IPS DF 6.9 (cell line): ENCODE measurements at places on chromosomes 16 and 17.

DNA sequence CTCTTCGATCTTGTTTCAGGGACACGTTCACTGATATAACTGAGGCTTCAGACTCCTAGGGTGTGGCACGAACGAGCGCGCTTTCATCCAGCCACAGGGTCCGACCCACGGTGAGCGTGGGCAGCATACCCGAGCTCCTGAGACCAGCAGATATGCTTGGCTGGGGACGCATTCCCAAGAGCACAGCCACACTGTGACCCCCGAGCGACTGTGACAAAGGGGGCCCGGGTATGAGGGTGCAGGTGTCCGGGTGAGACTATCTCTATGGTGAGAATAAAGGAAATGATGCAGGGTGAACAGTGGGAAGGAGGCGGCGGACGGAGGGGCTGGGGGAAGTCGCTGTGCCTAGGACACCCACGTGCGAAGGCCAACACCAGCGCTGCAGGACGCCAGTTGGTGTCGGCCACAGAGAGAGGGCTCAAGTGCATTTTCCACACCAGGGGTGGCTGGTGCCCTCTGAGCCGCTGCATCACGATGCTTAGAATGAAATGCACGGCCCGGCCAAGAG is 17.6 kb downstream of the RPH3AL start:
- DNase-seq, result no peak

DNA sequence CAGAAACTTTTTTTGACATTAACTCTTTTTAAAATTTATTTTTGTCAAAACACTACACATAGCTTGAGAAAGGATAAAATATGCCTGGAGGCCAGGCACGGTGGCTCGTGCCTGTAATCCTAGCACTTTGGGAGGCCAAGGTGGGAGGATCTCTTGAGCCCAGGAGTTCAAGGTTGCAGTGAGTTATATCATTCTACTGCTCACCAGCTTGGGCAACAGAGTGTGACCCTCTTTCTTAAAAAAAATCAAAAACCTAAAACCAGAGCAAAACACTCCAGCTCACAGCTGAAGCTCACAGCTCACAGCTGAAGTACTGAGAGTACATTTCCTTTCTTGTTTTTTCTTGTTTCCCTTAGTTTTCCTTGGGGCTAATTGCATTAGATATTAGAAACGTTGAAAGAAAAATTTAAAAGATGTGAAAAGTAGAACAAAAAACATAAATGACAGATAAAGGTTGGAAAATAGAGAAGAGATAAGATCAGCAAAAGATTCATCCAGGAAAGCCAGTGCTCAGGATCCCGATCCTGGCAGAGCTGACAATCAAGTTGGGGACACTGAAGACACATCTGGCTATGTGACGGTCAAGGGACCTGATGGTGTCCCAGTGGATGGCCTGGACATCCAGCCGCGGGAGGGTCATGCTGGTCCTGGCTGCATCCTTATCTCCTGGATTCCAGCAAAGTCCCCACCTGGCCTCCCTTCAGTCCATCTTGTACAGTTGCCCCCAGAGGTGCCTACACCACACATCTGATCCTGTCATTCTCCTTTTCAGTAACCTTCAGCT is 9.8 kb downstream of the CHST6 start:
- no peak for DNase-seq

DNA sequence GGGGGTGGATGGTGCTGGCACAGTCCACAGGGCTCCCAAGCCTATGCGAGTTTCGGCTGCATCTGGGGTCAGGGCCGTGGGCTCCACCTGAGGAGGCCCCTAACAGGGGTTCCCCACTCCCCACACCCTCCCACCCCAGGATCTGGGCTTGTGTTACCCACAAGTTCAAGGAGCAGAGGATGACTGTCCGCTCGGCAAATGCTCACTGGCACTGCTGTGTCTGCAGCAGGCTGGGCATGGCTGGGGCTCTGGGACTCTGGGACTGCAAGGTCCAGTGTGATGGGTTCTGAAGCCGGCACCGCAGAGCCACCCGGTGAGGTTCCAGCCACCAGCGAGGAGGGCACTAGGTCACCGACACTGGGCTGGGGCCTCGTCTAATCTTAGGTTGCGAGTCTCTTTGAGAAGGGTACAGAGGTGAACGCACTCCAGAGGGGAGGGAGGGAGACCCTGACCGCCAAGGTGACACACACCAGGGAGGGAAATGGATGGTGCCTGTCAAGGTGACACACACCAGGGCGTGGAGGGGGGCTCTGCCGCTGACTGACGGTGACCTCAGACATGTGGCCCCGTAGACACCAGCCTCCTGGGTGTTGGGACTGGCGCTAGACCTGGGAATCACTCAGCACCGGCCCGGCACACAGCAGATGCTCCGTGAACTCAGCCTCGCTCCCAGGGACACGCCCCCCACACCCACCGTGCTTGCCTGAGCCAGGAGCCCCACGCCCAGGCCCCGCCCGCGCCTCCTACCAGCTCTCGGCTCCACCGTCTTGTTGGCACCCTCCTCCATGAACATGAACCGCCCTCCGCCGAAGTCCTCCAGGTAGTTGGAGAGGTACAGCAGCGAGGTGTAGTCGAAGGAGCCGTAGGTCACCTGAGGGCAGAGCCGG is 20.5 kb upstream of the HEXD start:
- no peak for DNase-seq

DNA sequence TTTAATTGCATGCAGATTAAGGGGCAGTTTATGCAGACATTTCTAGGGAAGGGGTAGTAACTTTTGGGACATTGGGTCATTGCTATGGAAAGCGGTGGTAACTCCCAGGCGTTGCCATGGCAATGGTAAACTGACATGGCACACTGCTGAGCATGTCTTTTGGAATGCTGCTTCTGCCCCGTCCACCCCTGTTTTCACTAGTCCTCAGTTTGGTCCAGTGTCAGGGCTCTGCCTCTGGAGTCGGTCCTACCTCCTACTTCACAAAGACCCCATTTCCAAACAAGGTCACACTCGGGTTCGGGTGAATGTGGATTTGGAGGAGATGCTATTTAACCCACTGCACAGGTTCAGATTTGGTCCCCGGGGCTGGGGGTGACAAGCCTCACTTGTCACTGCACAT is 2.9 kb downstream of the IL34 start:
- DNase-seq, result no peak

DNA sequence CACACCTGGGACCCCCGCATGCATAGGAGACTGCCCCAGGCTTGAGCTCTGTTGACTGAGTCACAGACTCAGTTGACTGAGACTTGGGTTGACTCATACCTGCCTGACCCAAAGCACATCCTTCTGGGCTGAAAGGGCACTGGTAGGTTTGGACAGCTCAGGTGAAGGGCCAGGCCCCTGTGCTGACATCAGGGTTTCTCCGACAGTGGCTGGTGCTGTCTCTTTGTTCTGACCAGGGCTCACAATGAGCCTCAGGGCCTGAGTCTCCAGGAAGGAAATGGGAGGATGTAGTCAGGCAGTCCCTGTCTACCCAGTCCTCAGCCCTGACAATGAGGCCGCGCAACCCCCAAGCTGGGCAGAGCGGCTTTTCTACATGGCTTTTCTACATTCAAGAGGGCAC is 6.5 kb downstream of the SPNS2 start:
- no peak for DNase-seq

DNA sequence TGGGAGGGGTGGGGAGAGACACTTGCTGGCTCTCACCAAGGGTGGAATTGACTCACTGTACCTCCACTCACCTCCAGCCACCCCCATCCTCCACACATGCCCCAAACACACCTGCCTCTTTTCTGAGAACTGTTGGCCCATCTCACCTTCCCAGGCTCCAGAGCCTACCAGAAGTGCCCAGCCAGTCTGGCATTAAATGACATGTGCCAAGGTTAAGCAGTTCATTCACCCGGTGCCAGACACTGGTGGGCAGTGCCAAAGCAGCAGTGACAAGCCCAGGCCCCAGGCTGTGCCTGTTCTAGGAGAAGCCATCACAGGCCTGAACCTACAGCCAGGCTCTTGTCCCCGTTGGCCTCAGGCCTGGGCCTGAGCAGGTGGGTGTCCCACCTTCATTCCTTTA is 11.2 kb downstream of the MVP start:
- DNase-seq, result no peak

DNA sequence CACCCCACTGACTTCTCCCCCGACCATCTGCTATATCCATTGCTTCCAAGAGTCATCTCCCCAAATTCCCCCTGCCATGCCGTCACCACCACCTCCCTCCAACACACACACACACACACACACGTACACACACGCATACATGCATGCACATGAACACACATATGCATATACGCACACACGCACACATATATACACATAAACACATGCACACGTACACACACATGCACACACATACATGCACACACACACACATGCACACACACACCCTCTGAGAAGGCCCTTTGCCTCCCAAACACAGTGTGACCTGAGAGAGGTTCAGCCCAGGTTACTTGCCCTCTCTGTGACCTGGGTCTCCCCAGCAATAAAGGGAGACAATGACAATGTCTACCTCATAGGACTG is 95.1 kb downstream of the ZNF423 start:
- no peak for DNase-seq

- no peak for DNase-seq
These were observed 1.1 kb downstream of the MAPK3 start for GRCh38 chr16:30121741-30122571.

- peak; percentile 43 for DNase-seq
These were observed 62.2 kb downstream of the UTP18 start for GRCh38 chr17:51322390-51323029.

DNA sequence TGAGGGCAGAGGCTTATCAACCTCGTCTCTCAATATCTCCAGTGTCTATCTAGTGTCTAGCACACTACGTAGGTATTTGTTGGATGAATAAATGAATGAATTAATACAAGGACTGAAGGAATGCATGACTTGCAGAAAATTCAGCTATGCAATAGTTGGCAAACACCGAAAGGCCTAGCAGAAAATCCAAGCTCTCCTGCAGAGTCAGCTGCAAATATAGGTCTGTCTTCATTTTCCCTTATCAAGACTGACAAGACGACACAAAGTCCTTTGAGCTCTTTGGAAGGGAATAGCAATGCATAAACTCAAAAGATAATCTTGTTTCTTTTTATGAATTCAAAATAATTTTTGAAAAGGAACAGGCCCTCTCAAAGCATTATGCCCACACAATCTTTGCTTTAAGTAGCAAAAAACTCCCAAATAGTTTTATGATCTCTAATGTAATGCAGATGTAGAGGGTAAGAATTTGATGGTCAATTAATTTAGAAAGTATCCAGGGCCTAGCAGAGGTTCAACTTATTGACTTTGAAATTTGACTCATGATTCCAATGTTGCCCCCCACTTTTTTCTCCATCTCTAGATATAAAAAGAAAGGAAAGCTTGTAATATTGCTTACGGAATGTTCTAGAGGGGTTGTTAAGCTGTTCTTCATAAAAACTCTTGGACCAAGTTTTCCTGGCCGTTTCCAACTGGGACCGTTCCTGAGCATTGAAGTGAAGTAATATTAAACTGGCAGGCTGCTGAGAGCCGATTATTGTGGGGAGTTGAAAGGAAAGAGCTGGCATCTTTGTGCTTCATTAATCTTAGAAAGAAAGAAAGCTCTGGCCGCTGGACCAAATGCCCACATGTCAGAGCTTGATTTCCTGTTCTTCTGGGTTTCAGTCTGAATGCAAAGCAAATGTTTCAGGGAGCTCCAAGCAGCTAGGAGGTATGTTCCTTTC is 227.3 kb downstream of the HS3ST3A1 start:
- no peak for DNase-seq

DNA sequence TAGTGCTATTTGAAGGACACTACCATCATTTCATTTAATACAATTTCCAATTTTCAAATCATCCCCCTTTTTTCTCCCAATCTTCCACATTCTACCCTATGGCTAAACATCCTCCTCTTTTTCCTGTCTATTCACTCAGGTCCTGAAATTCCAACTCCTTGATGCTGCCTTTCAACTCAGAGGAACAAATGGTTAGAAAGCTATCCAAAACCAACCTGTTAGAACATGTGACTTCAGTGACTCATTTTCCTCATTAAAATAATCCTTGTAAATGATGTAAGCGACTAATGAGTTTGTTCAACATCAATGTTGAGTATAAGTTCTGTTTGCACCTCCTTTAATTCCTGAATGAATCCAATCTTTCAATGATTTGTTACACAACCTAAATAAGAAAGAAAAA is 5.5 kb downstream of the PSMD12 start:
- no peak for DNase-seq

DNA sequence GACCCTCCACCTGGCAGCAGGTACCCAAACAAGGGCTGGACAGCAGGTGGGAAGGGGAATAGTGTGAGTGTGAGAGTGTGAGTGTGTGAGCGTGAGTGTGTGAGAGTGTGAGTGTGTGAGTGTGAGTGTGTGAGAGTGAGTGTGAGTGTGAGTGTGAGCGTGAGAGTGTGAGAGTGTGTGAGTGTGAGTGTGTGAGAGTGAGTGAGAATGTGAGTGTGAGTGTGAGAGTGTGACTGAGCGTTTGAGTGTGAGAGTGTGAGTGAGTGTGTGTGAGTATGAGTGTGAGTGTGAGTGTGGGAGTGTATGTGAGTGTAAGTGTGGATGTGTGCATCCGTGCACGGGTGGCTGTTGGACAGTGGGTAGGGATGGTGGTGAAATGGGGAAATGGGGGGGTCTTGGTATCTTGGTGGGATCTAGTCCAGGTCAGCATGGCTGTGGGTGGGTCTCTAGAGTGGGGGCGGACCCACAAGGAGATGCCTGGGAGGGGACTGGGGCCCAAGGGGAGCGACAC is 408 bp downstream of the ADGRG1 start:
- DNase-seq, result no peak

DNA sequence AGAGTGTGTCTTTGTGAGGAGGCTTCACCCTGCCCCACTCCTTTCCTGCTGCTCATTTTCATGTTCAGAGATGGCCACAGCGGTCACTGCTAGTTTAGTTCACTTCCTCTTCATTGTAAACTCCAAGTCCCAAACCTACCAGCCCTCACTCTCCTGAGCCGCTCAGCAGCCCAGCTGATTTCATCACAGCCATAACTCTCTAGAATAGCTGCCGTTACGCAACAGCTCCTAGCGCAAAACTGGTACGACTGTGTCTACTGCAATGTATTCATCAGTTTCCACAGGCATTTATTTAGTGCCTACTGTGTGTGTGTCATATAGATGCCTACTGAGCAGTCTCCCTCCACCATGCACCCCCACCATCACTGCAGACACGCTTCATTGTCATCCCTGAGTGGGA is 233.5 kb upstream of the RPL38 start:
- DNase-seq, result no peak

DNA sequence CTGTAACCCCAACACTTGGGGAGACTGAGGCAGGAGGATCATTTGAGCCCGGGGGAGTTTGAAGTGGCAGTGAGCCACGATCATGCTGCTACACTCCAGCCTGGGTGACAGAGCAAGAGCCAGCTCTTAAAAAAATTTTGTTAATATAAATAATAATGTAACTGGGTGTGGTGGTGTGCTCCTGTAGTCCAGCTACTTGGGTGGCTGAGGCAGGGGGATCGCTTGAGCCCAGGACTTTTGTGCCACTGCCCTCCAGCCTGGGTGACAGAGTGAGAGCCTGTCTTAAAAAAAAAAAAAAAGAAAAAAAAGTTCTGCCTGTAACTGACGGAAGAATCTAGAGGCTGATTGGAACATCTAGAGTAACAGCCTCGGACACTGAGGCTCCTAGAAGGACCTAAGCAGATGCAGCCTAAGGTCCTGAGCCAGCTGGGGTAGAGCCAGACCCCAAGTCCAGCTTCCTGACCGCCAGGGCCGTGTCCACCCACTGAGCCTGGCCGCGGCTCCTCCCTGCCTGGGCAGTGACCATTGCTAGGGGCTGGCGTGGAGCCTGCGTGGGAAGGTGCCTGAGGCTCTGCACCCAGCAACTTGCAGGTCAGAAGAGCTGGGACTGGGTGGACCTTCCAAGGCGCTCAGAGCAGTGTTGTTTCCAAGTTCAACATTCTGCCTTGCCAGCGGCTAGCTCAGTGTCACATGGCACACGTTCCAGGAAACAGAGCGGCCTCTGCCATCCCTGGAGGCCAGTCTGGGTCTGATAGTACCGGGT is 209.4 kb upstream of the CIBAR2 start:
- DNase-seq, result no peak
